NCI-H2081 (cell line): ENCODE measurements at places on chromosomes 3 and 15.

DNA sequence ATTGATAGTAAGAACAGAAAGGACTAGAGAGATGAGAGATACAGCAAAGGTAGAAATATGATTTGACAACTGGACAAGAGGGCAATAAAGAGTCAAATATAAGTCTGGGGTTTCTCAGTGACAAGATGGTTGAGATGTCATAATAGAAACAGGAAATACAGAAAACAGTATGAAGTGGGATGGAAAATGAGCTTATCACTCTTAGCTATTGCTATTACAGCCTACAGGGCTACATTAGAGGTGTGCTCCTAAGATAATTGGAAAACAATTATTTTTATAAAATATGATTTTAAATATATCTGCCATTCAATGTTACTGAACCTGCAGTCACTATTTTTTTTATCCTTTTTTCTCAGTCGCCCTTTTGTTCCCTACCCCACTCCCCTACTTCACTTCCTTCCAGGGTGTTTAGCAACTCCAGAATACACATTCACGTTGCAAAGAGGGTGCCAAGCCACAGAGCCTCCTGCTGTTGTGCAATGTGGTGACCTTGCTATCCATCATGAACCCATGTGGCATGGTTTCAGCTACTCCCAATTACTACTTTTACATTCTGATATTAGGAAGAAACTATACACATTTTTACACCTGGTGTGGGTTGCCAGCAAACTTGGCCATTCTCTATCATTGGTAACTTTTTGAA is 6.0 kb downstream of the NRG4 start:
- DNase-seq = no peak

- DNase-seq = no peak
Observed at GRCh38 chr15:25972141-25972675, 109.1 kb upstream of the ATP10A start.

GRCh38 chr15:71116366-71116765 is 1.1 kb downstream of the THSD4 start:
- DNase-seq = no peak

DNA sequence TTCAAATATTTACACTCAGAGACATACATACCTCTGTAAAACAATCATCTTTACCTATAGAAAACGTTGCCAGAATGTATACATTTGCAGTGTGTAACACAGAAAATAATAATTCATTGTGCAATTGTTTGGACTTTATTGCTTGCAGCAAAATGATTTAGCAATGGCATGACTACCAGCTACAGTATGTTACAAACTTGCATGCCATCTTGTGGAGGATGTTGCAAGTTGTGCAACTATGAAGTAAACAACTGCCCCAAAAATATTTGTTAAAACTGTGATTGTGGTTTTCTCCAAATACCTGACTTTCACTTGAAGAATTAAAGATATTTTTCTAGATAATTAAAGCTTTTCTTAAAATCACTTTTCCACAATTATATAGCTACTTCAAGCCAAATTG is 27.1 kb upstream of the C3orf49 start:
- DNase-seq = no peak

GRCh38 chr3:123318374-123318773 is 116.6 kb downstream of the SEC22A start:
- no peak for DNase-seq

- DNase-seq = no peak
Observed at GRCh38 chr3:147380977-147381376, 25.4 kb downstream of the ZIC4 start.

GRCh38 chr3:133393204-133393603 is 6.7 kb upstream of the BFSP2 start:
- DNase-seq = no peak

GRCh38 chr3:16359331-16359730 is 94.3 kb downstream of the OXNAD1 start:
- peak; percentile 47 for DNase-seq

DNA sequence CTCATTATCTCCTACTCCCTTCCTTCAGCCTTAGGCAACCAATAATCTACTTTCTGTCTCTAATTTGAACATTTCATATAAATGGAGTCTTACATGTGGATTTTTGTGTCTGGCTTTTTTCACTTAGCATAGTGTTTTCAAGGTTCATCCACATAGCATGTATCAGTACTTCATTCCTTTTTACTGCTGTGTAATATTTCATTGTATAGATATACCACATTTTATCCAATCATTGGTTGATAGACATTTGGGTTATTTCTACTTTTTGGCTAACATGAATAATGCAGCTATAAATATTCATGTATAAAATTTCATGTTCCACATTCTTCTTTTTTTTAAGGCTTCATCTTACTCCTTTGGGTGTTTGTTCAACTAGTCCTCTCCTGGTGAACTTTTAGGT is 20.2 kb downstream of the DBR1 start:
- DNase-seq = no peak

GRCh38 chr3:126522363-126522788 is 1.6 kb upstream of the CHST13 start:
- peak; percentile 63 for DNase-seq

DNA sequence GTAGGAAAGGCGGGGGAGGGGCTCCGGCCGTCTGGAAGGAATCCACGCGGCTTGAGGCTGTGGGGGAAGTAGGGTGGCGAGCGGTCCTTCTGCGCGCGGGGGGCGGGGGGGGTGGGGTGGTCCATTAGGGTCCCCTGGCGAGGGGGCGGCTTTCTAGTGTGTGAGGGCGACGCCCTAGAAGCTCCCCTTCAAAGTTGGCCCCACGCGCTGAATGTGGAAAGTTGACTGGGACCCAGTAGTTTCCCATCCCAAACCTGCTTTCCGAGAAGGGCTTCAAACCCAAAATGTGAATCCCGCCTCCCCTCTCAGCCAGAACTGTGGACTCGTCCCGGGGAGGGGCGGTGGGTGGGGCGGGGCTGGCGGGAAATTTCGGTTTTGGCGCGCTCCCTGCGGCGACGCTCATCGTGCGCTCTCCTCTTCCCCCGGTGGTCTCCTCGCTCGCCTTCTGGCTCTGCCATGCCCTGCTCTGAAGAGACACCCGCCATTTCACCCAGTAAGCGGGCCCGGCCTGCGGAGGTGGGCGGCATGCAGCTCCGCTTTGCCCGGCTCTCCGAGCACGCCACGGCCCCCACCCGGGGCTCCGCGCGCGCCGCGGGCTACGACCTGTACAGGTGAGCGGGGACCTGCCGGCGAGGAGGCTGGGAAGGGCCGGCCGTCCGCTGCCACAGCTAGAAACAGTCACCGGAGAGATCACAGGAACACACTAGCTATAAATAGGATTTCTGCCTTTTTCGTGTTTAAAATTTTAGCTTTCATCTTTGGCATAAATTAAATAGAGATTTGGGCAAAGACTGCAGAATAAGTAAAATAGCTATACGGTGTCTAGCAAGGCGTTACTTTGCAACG is 790 bp downstream of the DUT start:
- DNase-seq = peak; percentile 78

DNA sequence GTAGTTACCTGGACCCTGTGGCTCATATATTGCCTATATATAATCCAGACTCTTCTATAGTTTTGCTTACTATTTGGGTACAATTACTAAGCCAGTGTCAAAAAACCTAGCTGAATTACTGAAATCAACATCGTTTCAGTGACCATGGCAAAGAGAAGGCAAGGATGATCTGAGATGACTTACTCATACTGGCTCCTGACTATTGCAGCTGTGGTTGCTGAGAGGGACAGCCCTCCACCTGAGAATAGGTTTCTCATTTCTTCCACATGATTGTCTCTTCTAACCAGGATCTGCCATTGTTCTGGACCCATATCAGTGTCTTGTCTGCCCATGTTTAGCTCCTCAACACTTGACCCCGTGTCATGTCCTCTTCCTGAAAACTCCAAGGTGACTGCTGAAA is 30.2 kb downstream of the CASR start:
- no peak for DNase-seq

DNA sequence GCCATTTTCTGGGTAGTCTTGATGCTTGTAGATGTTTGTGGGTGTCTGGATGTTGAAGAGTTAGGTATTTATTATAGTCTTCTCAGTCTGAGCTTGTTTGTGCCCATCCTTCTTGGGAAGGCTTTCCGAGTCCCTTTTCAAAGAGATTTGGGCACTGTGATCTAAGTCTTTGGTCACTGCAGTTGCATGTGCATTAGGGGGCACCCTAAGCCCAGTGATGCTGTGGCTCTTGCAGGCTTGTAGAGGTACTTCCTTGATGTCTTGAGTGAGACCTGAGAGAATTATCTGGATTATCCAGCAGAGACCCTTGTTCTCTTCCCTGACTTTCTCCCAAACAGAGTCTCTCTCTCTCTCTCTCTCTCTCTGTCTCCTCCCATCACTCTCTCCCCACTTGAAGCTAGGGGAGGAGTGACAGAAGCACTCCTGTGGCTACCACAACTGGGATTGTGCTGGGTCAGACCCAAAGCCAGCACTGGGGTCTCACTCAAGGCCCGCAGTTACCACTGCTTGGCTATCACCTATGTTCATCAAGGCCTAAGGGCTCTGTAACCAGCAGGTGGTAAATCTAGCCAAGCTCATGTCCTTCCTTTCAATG is 68.5 kb downstream of the TMCO5A start:
- DNase-seq = peak; percentile 21

DNA sequence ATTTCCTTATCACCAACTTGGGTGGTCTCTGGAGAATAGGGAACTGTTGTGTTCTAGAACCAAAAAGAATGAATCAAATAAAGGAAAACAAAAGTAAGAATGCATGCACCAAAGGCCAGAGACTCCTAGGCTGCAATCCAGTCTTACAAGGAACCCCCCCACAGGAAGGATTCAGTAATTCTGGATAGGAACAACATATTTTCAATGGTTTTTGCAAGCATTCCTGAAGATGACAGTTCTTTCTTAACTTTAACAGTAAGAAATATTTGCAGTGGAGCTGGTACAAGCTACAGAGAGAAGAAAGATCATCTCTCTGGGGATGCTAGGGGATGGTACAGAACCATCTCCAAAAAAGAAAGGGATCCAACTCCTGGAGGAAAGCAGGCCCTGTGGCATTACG is 116.2 kb upstream of the CHRM5 start:
- DNase-seq = no peak

DNA sequence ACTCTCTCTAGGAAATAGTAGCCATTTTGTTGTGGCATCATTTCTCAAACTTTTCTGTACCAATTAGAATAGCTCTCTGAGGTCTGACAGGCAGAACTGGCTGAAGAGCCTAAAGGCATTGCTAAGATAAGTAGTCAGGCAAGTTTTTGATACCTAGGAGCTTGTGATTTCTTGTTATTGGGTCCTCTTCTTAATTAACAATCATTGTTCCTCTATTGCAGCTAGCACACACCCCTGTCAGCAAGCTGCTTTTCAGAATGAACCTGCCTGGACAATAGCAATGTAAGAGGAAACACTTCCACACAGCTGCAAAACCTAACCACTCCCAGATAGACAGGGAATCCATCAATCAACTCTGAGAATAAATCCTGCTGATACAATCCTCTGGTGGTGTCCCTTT is 403.9 kb upstream of the TBL1XR1 start:
- DNase-seq = no peak

DNA sequence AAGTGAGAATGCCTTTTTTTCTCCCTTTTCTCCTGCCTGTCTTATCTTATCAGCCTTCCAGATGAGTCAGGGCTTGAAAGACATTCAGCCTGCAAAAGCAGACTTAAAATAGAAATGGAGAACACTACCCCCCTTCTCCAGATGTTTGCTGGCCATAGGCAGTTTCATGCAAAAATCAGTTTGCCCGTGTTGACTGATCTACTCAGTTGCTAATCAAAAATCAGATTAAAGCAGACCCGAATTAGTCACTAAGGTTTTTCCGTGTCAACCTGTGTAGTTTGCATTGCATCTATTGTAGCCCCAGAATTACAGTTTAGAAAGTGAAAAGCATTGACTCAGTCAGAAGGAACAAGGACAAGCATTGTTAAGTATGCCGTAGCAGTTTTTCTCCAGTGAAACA is 56.2 kb downstream of the IL5RA start:
- DNase-seq = no peak

GRCh38 chr15:32705446-32705845 is 12.4 kb upstream of the GREM1 start:
- DNase-seq = no peak

DNA sequence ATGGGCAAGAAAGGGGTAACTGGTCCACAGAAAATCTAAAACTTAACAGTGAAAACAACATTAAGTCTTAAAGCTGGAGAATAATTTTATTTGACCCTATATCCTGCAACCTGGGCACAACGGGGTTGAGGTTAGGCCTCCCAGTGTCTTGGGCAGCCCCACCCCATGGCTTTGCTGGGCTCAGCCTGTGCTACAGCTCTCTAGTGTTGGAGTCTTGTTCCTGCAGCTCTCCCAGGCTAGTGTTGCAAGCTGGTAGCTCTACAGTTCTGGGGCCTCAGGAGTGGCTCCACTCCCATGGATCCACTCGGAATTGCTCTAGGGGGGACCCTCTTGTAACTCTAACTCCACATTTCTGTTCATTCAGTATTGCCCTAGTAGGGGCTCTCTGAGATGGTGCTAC is 24.9 kb upstream of the GNB4 start:
- no peak for DNase-seq

GRCh38 chr3:39056151-39056550 is 4.3 kb downstream of the WDR48 start:
- no peak for DNase-seq

DNA sequence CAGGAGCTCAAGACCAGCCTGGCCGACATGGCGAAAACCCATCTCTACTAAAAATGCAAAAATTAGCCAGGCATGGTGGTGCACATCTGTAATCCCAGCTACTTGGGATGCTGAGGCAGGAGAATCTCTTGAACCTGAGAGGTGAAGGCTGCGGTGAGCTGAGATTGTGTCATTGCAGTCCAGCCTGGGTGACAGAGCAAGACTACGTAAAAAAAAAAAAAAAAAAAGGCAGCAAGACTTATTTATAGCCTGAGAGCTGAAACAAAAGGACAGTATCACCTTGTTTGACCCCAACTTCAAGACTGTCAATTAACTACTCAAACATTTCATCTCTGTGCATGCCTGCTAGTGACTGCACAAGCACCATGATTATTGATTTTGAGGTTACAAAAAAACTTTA is 478.9 kb upstream of the GBE1 start:
- DNase-seq = no peak

GRCh38 chr15:88800026-88800425 is 3.2 kb upstream of the ACAN start:
- no peak for DNase-seq

DNA sequence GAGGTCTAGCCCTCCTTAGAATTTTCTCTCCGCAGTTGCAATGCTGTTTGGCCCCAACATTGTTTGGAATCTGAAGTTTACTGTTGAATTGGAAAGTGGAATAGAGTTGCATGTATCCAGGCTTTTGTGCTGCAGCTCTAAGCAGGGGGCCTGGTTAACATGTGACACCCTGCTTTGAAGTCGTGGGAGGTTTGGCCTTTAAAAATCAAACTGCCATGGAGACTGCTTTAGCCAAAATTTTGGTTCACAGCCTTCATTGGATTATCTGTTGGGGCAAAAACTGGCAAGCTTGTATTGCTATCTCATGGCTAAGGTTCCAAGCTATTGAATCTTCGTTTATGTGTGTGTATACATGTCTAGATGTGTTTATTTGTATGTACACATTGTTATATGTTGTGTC is 15.8 kb downstream of the CYP11A1 start:
- DNase-seq = no peak
